Left ventricle myocardium inferior (tissue), 1 donor: ENCODE measurements at places on chromosomes 2 and 18. TPM values are rescaled to one million over a fixed set of nuclear protein-coding genes. Genes with fewer than 3 reads are reported as not detected.

- no peaks in the 10 kb centered on the region for H3K4me1 ChIP-seq
Measured at GRCh38 chr2:171200469-171200868, 39.8 kb upstream of the TLK1 start.

GRCh38 chr18:32930695-32931301, 158.0 kb upstream of the KLHL14 start:
- H3K27ac ChIP-seq = no peak overlapping the region
- no peaks in the 10 kb centered on the region for H3K27me3 ChIP-seq
- no peak for DNase-seq
- H3K4me1 ChIP-seq = no peaks in the 10 kb centered on the region
- no peak overlapping the region for H3K4me3 ChIP-seq

DNA sequence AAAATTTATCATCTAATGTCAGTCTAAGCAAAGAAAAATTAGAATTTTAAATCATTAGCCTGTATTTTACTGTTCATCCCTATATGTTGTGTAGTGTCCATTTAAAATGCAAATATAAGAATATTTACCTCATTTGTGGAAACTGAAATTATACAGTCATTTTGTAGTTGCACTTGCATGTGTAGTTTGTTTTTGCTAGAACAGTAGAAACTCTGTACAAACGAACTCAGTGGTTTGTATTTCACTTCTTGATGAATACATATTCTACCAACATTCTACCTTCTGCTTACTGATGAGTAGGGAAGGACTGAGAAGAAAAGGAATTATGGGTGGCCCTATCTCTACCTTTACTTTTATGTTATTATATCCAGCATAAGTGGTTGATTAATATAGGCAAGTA, 29.7 kb downstream of the BMPR2 start:
- no peak overlapping the region for H3K27ac ChIP-seq
- no peaks in the 10 kb centered on the region for H3K27me3 ChIP-seq
- H3K36me3 ChIP-seq = no peaks in the 10 kb centered on the region
- H3K4me1 ChIP-seq = peaks cover 62% of the 10 kb centered on the region

- no peak for DNase-seq
- H3K4me3 ChIP-seq = no peak overlapping the region
- peak overlapping the region; percentile 81 for H3K27ac ChIP-seq
- H3K27me3 ChIP-seq = no peaks in the 10 kb centered on the region
- peaks cover 24% of the 10 kb centered on the region for H3K4me1 ChIP-seq
Measured at GRCh38 chr18:10040287-10041011, 126.6 kb downstream of the VAPA start.

DNA sequence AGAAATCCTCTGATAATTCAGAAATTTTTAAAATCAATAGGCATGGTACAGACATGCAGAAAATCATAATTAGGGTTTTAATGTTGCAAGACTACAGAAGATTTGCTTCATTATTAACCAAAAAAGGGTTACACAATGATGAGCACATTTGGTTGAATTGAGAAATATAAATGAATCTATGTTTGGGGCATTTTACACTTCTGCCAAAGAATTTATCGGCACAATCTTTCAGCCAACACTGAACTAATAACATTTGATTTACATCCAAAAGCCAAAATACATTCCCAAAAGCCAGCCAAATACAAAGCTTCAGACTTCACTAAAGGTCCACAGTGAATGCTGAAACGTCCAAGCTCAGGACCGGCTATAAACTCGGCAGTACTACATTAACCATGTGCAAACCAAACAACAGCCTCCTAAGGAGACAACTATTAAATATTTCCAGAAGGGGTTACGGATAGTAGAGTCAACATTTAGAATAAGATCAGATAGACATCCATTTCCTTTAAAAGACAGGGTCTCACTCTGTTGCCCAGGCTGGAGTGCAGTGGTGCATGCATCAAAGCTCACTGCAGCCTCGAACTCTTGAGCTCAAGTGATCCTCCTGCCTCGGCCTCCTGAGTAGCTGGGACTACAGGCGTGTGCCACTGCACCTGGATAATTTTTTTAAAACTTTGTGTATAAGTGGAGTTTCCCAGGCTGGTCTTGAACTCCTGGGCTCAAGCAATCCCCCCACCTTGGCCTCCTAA, 29.4 kb downstream of the SPRED2 start:
- peaks cover 63% of the 10 kb centered on the region for H3K4me1 ChIP-seq
- no peaks in the 10 kb centered on the region for H3K36me3 ChIP-seq
- no peak for DNase-seq
- no peak overlapping the region for H3K4me3 ChIP-seq
- no peaks in the 10 kb centered on the region for H3K27me3 ChIP-seq

DNA sequence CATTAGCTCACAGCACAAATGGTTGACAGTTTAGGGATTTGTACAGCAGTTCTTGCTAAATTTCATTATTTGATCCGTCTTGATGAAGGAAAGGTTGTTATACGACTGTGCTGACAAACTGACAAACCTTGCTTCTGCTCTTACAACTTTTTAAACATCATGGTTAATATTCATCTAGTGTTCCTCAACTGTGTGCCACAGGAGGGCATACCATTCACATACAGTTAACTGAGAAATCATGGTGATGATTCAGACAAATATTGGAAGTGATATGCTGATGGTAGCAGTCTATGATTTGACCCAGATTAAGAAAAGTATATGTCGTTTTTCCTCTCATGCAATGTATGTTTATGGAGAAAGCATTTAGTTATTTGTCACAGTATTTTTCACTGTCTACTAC, 129.8 kb upstream of the FSIP2 start:
- no peaks in the 10 kb centered on the region for H3K36me3 ChIP-seq
- H3K27ac ChIP-seq = no peak overlapping the region
- no peak overlapping the region for H3K4me3 ChIP-seq
- H3K4me1 ChIP-seq = no peaks in the 10 kb centered on the region

- H3K4me1 ChIP-seq = peaks cover 10% of the 10 kb centered on the region
- peaks cover 94% of the 10 kb centered on the region for H3K36me3 ChIP-seq
- H3K27me3 ChIP-seq = no peaks in the 10 kb centered on the region
- no peak overlapping the region for H3K27ac ChIP-seq
Measured at GRCh38 chr2:101873543-101873942, 118.2 kb upstream of the IL1R2 start.

DNA sequence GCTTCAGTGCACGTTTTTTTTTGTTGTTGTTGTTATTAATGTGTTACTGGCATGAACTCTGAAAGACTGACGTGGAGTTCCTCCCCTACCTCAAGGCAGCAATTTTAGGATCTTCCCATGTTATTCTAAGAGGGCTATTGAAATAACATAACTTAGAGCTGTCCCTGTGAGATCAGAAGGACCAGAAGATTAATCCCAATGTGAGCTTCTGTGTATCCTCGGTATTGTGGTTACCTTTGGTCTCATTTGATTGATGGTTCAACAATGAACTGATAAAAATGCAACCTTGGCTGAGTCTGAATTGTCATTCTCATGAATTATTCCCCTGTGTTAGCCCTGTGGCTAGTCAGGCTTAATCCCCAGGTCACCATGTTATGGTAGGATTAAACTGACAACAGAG, 394.1 kb downstream of the TRIB2 start:
- DNase-seq = no peak
- no peaks in the 10 kb centered on the region for H3K36me3 ChIP-seq
- no peaks in the 10 kb centered on the region for H3K27me3 ChIP-seq

DNA sequence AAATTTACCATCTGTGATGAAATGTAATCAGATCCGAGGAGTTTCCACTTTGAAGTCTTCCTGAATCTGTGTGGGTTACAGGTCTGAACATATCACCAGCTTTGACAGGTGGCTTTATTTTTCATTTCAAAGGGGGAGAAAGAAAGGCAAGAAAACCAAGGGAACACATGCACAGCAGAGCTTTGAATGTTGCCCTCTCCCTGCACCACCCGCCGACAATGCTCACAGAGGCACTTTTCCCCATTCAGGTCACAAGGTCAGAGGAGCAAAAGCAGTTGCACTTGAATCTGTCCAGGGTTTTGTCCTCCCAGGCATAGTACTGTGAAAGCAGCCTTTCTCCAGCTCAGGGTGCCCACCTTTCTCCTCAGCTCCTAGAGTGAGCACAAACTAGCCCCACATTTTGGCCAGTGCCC, 130.2 kb downstream of the OSR1 start:
- no peaks in the 10 kb centered on the region for H3K36me3 ChIP-seq
- H3K4me1 ChIP-seq = peaks cover 9% of the 10 kb centered on the region
- no peak for DNase-seq
- no peak overlapping the region for H3K4me3 ChIP-seq

DNA sequence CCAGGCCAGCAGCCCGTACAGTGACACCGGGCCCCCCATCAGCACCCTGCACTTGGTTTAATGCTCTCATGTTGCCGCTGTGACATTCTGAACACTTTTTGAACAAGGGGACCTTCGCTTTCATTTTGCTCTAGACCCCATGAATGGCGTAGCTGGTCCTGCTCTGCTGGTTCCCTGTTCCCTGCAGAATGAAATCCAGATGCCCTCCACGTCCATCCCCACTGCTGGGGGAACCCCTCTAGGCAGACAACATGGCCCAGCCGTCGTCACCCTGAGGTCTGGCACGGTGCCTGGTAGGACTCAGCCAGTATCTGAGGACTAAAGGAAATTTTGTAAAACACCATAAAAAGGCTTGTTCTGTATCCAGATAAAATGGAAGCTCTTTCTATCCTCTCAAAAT, 128.6 kb downstream of the KCTD1 start:
- H3K36me3 ChIP-seq = no peaks in the 10 kb centered on the region
- no peak for DNase-seq
- H3K27ac ChIP-seq = no peak overlapping the region
- H3K27me3 ChIP-seq = no peaks in the 10 kb centered on the region

- H3K27me3 ChIP-seq = no peaks in the 10 kb centered on the region
- no peak overlapping the region for H3K27ac ChIP-seq
- peaks cover 11% of the 10 kb centered on the region for H3K4me1 ChIP-seq
- no peak for DNase-seq
Measured at GRCh38 chr2:124272261-124272841, 247.3 kb downstream of the CNTNAP5 start.

DNA sequence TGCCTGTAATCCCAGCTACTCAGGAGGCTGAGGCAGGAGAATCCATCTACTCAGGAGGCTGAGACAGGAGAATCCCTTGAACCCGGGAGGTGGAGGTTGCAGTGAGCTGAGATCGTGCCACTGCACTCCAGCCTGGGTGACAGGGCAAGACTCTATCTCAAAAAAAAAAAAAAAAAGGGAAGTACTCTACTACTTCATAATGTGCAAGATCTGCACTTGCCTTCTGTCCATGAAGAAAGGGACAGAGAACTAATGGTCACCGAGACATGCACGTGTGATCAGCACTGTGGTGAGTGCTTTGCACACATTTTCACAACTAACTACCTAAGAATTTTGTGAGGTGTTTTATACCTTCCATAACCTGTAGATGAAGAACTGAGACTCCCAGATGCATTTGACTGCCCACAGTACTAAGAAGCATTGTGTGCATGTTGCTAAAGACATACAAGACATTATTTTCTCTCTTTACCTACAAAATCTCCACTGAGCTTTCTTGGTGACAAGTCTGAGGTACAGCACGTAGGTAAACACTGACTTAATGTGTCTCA, 784.8 kb upstream of the ID2 start:
- no peaks in the 10 kb centered on the region for H3K27me3 ChIP-seq
- no peaks in the 10 kb centered on the region for H3K4me1 ChIP-seq
- no peaks in the 10 kb centered on the region for H3K36me3 ChIP-seq
- no peak for DNase-seq
- H3K4me3 ChIP-seq = no peak overlapping the region
- H3K27ac ChIP-seq = no peak overlapping the region

DNA sequence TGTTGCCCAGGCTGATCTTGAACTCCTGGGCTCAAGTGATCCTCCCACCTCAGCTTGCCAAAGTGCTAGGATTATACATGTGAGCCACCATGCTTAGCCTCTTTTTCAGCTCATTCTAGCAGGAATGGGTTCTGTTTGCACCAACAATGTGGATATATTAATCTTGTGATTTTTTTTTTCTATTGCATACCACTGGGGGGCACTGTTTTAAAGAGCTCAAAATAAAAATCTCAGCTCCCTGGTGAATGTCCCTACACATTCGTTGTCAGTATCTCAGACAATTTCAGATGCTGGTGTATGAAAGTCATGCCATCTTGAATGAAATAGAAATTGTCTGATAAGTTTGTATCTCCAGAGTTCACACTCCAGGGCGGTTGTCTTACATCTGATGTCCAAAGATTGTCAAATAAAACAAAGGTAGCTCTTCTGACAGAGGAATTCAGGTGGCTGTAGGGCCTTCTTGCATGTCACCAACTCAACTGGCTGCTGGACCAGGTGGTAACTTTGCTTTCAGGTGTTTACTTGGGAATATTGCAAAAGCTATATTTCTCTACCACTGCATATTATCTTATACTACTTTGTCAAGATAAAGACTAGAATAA, 3.1 kb upstream of the MATN3 start:
- H3K4me1 ChIP-seq = peaks cover 16% of the 10 kb centered on the region
- H3K27ac ChIP-seq = no peak overlapping the region
- DNase-seq = no peak

DNA sequence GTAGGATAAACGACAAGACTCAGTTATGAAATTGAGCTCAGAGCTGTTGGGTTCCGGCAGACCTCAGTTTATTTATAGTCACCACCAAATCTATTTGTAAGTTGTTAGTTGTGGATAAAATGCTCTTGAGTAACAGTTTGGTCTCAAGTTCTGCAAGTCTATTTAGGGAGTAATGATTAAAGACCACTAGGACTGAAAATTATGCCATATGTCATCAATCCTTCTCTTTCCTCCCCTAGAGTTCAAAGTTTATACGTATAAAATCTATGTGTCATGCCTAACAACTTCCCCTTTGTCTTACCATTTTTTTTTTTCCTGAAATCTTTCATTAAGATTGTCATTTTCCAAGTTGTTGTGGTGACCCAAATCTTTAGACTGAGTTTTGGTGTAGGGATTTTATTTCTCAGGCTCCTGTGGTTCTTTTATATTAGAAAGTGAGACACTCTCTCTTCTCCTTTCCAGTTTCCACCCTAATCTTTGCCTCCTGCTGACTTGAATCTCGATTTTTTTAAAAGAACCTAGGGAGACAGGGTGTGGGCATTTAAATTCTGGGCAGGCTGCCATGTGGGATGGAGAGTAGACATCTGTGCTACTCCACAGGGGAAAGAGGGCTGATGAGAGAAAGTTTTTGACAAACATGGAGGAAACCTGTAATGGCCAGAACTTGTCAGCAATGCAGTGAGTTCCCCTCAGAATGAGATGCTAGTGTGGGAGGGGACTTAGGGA, 51.0 kb downstream of the LAMA3 start:
- DNase-seq = no peak
- no peaks in the 10 kb centered on the region for H3K36me3 ChIP-seq
- H3K27me3 ChIP-seq = no peaks in the 10 kb centered on the region

DNA sequence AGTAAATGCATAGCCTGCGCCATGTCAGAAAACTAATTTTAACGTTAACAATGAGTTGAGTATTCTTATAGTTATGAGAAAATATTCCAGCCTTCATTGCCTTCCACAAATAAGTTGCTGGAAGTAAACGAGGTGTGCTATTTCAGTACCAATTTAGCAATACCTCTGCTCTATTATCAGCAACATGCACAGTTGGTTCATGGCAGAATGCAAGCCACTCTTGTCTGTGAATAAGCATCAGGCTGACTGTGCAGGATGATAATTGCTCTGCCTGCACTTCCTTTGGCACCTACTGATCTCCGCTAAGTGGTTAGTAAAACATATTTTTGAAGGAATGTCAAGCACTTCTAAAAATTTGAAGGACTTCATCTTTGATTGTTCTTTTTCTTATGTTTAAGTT, 261.9 kb upstream of the SIX3 start:
- peaks cover 17% of the 10 kb centered on the region for H3K4me1 ChIP-seq
- DNase-seq = no peak

CRYGD gene
- total RNA-seq = not detected

DPP10 gene
- 0.16 TPM for total RNA-seq

DCDC2C gene
- not detected for total RNA-seq

AQP4 gene
- 1.9 TPM for total RNA-seq
